ENCODE measurements at places on chromosomes 13 and 19.
A peak's percentile ranks its signal among the peaks of the same experiment; 100 is the strongest.

- DNase-seq = no peak
Measured at GRCh38 chr13:77388944-77389624, 62.2 kb upstream of the MYCBP2 start.

DNA sequence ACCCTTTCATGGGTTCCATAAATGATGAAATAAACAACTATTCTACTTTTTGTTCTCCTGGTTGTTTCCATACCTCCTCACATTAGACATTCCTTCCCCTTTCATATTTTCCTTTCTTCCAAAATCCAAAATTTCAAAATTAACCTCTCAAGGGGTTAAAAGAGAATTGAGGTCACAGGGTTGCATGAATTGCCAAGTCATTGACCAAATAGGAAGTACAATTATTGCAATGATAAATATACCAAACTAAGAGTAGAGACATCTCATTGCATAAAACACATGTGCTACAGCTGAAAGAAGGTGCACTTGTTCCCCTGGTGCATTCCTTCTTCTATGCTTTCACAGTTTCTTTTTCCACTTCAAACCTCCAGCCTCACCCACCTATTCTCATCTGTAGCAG, 136.1 kb downstream of the KCTD12 start:
- no peak for DNase-seq

GRCh38 chr13:38685431-38685830, 1.4 kb upstream of the FREM2 start:
- no peak for DNase-seq

- no peak for DNase-seq
Measured at GRCh38 chr13:80009760-80010159, 331.2 kb downstream of the SPRY2 start.

- no peak for DNase-seq
Measured at GRCh38 chr19:14114854-14115253, 2.7 kb downstream of the PRKACA start.

GRCh38 chr13:79943346-79944023, 397.4 kb downstream of the SPRY2 start:
- DNase-seq = no peak

- DNase-seq = peak; percentile 84
Measured at GRCh38 chr19:13033819-13034611, 38.7 kb downstream of the NFIX start.

DNA sequence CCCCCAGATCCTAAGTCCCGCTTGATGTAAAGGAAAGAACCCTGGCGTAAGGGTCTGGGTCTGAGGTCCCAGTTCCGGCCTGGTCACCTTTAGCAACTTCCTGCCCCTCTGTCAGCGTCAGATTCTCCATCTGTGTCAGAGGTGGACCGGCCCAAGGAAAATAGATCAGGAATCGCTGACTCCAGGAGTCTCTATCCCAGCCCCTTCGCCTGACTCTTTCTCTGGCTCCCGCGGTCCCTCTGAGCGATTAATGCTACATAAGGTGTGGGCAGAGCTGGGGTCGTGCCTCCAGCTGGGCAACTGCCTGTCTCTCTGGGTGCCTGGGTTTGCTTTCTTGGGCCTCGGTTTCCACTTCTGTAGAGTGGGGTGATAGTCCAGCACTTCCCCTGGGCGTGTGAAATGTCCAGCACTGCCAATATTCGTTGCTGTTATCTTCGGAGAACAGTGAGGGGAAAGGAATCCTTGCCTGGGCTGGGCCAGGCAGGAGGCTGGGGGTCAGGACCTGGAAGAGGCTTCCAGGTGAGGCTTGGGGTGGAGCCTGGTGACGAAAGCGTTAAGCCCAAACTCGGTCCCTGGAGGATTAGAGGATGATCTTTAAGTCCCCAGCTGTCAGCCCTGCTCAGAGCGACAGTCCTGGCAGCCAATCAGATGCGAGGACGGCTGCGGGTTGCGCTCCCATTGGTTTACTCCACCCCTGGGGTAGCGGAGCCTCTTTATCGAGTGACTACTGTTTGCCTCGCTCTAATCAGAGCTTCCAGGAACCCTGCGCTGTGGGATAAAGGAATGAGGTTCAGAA, 767 bp downstream of the ABCA7 start:
- peak; percentile 93 for DNase-seq

- no peak for DNase-seq
Measured at GRCh38 chr19:35986664-35987570, 8.1 kb upstream of the SDHAF1 start.

- peak; percentile 35 for DNase-seq
Measured at GRCh38 chr13:43305416-43305815, 282.0 kb downstream of the DNAJC15 start.

DNA sequence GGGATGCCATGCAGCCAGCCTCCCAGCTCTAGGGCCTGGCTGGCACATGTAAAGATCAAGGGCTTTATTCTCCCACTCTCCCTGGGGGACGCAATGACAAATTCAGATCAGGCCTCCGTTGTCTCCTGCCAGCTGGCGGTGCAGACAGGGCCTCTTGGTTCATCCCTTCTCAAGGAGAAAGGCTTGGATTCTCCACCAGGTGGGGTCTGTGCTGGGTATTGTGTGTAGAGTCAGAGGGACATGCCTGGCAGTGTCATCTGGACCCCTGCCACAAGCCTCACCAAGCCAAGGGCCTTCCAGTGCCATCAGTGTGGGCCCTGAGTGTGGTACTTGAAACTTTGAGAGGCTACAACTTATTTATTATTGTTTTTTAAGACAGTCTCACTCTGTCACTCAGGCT, 8.4 kb upstream of the PTPRS start:
- DNase-seq = no peak

DNA sequence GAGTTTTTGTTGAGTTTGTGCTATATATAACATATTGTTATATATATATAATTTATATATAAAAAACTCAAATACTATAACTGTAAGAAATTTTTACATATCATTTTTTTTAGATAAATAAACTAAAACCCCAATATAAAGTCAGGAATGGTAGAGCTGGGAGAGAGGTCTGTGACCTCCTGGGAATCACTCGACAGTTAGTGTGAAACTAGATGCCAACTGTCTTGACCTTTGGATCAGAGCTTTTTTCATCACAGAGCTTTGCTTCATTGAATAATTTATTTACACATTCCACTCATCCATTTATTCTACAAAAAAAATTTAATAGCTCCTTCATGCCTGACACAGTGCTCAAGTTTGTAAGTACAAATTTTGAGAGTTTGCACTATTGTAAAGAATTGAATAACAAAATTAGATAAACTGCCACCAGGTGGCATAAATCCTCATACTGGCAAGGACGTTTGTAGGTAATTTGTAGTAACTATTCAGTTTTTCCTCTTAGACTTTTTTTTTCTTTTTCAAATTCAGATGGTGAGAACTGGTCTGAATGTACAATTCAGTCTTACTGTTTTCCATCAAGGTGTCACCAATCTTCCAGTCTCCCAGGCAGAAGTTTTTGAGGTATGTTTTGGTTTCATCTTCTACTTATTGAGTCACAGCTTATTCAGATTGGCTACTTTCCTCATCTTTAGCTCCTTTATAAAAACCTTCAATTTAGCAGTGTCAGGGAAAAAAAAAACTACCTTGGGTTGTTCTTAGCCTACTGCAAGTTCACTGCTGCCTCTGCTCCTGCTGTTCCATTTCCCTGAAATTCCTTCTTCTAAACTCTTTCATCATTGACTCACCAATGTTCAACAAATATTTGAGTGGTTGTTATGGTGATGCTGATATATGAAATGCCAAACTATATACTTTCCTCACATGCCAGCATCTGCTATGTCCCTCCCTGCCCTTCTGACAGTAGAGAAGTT, 28.7 kb downstream of the LACC1 start:
- DNase-seq = peak; percentile 69

DNA sequence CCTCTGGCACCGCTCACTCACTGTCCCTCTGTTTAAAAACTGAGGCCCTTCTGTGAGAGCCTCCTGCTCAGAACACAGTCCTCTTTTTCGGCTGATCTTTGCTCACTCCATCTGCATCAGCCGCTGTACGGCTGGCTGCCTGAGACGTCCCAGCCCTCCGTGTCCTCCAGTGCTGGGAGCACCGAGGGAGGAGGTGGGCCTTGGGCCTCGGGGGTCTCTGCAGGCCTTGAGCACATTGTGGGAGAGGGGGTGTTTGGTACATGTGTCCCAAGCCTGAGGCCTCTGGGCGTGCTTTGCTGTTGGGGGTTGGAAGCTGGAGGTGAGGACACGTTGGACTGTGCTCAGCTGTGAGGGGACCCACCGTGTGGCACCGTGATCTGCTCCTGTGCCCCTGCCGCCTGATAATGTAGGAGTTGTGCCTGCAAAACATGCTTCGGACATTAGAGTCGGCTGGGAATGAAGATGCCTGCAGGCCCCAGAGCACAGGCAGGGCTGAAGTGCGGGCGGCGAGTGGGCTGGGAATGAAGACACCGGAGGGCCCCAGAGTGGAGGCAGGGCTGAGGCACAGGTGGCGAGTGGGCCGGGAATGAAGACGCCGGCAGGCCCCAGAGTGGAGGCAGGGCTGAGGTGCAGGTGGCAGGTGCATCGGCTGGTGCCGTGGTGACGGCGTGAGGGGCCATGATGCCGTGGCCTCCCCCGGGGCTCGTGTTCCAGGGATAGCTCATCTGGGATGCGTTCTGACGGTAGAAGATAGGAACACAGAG, 30.6 kb downstream of the MCF2L start:
- DNase-seq = no peak

DNA sequence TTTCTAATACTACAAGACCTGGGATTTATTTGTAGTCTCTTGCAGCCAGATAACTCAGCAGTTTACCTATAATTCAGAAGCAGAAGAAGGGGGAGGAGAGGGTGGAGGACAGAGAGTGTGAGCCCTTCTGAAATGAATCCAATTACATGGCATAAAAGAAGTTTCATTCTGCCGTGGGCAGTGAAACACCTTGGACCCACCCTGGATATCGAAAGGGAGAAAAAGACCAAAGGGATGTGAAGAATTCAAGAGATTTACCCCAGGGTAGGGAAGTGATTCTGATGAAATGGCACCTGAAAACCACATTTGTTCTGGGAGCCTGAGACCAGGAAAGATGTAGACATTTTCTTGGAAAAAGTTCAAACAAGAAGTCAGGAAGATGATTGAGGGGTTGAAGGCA, 140.9 kb downstream of the NDFIP2 start:
- no peak for DNase-seq

DNA sequence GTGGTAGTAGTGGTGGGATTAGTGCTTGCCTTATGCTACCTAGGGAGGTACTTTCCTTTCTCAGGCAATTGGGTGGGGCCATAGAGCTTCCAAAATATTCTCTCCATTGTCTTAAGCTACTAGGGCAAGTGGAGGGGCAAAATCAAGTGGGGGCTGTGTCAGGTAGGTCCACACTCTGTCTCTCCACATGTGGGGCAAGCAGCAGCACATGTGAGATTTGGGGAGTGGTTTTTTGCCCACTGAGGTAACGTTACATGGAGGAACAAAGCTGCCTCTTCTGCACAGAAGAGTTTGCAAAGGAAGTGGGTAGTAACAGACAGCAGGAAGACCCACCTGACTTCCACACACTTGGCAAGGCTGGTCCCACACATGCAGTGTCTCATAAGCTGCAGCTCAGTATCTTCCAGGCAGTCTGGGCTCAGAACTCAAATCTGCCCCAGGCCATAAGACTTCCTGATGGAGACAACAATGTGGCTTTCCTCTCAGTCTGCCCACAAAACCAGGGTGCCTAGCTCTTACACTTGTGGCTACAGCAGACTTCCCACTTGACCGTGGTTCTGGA, 1581.5 kb upstream of the PCDH20 start:
- no peak for DNase-seq

GRCh38 chr13:34064456-34065205, 246.7 kb downstream of the RFC3 start:
- peak; percentile 17 for DNase-seq
